ENCODE measurements at places on chromosomes 6 and 20.

DNA sequence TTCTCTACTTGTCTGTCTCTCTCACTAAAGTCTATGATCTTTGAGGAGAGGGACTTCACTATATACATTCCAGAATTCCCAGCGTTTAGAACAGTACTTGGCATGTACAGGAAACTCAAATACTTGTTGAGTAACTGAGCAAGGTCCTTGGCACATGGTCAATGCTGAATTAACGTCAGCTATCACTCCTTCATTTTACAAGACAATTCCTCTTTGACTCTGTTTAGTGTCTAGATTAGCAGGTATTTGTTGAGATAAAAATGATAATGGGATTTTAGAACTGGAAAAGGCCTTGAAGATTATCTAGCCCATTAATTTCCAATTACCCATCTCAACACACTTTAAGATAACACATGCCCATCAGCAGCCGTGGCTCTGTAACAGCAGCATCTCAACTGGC, 6.6 kb upstream of the GUCA1B start:
- DNase-seq = no peak

DNA sequence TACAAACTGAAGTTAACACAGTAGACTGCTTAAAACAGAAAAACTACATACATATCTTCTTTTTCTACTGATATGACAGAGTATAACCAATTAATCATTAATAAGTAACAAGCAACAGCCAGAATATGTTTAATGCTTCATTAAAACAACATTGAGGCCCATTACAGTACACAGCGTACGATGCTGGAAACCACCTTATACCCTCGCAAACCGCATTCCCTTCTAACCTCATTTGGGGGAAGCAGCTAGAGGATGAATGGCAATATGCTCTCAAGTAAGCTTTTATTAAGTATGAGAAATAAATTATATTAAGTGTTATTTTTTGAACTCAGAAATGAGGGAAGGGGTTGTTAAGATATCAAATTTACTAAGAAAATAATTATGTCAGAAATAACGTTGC, 142.4 kb downstream of the GMDS start:
- DNase-seq = no peak

DNA sequence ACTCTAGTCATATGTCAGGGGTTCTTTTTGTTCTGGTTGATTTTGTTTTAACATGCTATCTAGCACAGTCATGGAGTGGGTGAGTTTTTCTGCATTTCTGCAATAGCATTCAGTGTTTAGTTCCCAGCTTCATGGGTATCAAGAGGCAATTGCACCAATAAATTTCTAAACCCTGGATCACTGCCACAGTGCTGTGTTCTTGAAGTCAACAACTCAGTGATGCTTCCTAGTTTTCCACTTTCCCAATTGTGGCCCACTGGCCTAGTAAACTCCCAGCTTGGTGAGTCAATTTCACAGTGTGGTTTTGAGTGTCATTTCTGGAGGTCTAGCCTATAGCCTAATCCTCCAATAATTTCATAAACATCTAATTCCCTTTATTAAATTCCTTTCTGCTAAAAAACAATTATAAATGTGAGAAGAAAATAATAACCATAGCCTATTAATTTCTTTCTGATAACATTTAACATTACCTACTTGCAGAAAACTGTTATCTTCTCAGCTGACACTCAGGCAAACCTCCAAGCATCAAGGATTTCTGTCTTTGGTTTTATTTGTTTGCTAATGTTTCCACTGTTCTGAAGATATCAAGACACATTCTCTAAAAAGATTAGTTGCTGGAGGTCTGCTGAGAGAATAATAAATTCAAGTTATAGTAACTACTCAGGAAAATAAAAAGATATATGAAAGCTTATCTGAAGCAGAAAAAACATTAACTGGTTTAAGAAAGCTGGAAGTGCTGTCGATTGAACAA, 89.9 kb downstream of the PDE7B start:
- DNase-seq = no peak

GRCh38 chr20:35888657-35889056, 65.6 kb downstream of the SCAND1 start:
- no peak for DNase-seq

- DNase-seq = no peak
These were observed 79.9 kb downstream of the TFAP2C start for GRCh38 chr20:56708991-56709390.
